HEK293T (cell line): ENCODE measurements at places on chromosomes 7 and 10.

- DNase-seq: no peak
These were observed 43.8 kb upstream of the CSTF2T start for GRCh38 chr10:51743146-51743545.

- DNase-seq: no peak
These were observed 32.0 kb downstream of the STK31 start for GRCh38 chr7:23742051-23742450.

GRCh38 chr7:130490888-130491804 is 739 bp upstream of the MEST start:
- DNase-seq: no peak

- DNase-seq: no peak
These were observed 15.0 kb downstream of the RET start for GRCh38 chr10:43091846-43092245.

- no peak for DNase-seq
These were observed 44.3 kb downstream of the PFKP start for GRCh38 chr10:3111621-3112163.

- DNase-seq: no peak
These were observed 85.6 kb downstream of the MICU1 start for GRCh38 chr10:72540193-72540807.

GRCh38 chr10:71779641-71780040 is 6.3 kb upstream of the VSIR start:
- DNase-seq: no peak

DNA sequence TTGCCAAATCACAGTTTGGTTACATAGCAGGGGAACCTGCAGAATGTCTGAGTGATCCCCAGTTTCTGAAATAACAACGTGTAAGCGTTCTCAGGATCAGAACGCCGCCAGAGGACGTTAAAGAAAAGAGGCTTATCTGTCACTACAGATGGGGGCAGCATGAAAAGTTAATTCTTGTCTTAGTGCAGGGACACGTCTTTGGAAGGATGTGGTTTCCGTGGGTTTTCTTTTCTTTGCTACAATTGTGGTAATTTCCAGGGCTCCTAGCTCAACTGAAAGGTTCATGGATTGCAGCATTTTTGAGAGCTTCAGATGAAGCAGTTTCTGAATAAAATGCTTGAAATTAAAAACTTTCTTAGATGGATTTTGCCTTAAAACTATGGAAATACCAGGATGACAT is 106.6 kb downstream of the PRKCQ start:
- DNase-seq: no peak

GRCh38 chr10:21368022-21368582 is 157.4 kb downstream of the SKIDA1 start:
- DNase-seq: no peak

GRCh38 chr7:151065516-151065915 is 6.1 kb downstream of the SLC4A2 start:
- no peak for DNase-seq
